Thoracic aorta (tissue), 2 donors: ENCODE measurements at places on chromosomes 7 and 10. TPM values are rescaled to one million over a fixed set of nuclear protein-coding genes. Genes with fewer than 3 reads are reported as not detected.

DNA sequence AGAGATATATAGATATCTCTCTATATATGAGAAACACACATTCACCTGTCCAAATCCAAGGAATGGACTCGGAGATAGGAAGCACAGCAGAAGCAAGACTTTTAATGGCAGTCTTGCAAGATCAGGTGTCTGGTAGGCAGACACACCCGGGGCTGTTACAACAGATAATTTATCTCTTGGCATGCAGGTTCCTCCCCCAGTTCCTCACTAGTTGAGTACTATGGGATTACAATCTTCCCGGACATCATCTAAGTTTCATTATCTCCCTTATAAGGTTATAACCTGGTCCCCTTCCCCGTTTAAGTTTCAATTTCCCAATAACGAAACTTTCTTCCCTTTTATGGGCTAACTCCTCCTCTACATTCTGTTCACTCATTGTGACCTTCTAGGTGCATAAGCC, 399.3 kb downstream of the PPP1R3A start:
- no peak for DNase-seq

DNA sequence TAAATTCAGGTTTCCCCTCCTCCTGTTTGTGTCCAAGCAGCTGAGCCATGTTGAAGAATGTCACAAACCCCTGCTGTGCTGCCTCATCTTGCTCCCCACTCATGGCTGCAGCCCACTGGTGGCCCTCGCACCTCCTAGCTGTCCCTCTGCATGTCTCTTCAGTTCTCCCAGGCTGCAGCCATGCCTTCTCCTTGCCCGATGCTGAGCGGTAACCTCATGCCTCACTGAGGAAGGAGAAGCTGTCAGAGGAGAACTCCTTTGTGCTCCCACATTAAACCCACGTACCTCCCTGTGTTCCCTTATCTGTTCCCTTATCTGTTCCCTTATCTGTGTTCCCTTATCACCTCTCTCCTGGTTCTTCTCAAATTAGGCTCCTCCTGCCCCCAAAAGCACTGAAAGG, 10.3 kb upstream of the FRMPD2 start:
- DNase-seq: no peak

DNA sequence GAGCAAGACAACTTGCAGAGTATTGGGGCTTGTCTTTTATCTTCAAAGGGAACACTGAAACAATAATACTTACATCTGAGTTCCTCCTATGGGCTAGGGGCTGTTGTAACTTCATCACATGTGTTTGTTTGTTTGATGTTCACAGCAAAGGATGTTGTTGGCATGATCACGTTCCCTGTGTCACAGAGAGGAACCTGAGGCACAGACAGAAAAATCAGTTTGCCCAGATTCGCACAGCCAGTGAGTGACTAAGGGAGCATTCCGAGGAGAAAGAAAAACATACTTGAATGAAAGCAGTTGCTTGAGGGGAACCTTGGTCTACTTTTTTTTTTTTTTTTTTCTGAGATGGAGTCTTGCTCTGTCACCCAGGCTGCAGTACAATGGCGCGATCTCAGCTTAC, 87.2 kb upstream of the PFKP start:
- no peak for DNase-seq

- DNase-seq: no peak
These were observed 112.5 kb upstream of the TCERG1L start for GRCh38 chr10:131424053-131424452.

DNA sequence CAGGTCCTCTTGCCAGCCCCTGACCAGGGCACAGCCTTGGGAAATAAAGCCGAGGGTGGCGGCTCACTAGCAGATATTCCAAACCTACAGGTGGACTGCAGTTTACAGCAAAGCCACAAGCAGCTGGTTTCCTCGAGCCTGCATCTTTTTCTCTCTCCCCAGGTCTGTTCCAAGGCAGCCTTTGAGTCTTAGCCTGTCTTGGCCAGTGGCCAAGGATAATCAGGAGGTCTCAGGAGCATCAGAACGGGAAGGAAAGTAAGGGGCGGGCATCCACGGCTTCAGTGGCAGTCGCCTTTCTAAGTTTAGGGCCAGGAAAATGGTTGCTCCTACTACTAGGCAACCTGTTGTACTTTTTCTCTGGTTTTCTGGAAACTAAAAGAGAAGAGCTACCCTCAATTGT, 219.7 kb upstream of the ZMIZ1 start:
- no peak for DNase-seq

CDK6 gene
- 31.8 TPM for total RNA-seq

PSD gene
- total RNA-seq: not detected
